Activated effector memory CD4-positive, alpha-beta T cell treated with Interleukin-2 at 50 U/mL for 16 hours (primary cell): ENCODE measurements at places on chromosomes 3 and 15.

DNA sequence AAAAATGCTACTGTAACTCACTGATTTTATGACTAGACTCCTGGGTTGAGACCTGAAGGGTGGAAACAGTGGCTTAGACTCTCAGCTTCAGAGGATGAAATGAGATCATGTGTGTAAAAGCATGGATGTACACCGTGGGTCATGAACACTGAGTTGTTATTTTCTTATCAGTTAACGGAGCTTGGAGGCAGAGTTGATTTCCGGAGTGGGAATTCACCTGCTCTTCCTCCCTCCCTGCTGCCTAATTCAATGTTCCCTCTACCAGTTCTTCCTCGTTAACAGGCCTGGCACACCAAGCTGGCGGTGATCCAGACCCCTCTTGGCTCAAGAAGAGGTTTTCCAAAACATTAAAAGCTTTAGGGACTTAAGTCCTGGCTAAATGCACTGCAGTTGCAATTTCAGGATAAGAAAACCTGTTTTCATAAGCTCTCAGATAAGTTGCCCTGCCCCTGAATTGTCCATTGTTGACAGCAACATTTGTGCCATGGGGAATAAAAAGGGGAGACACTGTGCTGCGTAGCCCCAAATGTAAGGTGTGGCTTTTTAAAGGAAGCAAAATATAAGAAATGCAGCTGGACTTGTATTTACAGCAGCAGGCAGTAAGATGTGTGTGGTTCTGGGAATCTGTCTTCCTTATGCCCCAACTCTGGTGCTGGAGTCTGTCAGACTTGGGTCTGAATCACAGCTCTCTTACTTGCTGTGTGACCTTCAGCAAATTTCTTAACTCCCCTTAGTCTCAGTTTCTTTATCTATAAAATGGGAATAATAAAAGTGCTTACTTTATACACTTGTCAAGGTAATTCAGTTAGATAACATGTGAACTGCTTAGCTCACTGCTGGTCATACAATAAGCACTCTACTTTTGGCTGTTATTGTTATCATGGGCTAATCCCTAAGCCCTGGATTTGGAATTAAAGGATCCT is 9.9 kb downstream of the PDIA5 start:
- DNase-seq = no peak

DNA sequence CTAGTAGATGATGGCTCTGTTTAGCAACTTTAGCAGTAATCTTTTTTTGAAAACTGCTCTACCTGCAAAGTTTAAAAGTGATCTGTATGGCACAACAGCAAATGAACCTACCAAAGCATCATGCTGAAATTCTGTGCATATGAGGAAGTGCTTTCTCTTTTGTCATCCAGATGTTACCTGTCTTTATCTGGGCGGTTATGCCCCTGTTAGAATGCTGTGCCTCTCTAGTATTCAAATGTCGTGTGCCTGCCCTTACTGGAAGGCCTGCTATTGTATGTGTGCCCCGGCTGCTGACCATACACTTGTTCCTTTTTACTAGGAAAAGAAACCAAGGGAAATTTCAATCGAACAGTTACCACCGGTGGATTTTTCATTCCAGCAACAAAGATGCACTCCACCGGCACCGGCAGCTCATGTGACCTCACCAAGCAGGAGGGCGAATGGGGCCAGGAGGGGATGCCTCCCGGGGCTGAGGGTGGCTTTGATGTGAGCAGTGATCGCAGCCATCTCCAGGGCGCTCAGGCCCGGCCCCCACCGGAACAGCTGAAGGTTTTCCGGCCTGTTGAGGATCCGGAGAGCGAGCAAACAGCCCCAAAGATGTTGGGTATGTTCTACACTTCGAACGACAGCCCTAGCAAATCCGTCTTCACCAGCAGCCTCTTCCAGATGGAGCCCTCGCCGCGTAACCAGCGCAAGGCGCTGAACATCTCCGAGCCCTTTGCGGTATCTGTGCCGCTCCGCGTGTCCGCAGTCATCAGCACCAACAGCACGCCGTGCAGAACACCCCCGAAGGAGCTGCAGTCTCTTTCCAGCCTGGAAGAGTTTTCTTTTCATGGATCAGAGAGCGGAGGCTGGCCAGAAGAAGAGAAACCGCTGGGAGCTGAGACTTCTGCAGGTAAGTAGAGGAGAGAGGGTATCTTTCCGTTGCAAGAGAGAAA is 61.6 kb downstream of the TMEM39A start:
- no peak for DNase-seq

GRCh38 chr15:60795889-60796288 is 316.9 kb upstream of the ICE2 start:
- DNase-seq = no peak

- DNase-seq = no peak
Observed at GRCh38 chr3:50644561-50644960, 27.6 kb downstream of the MAPKAPK3 start.

- no peak for DNase-seq
Observed at GRCh38 chr15:62519900-62520299, 354.8 kb upstream of the C2CD4B start.

DNA sequence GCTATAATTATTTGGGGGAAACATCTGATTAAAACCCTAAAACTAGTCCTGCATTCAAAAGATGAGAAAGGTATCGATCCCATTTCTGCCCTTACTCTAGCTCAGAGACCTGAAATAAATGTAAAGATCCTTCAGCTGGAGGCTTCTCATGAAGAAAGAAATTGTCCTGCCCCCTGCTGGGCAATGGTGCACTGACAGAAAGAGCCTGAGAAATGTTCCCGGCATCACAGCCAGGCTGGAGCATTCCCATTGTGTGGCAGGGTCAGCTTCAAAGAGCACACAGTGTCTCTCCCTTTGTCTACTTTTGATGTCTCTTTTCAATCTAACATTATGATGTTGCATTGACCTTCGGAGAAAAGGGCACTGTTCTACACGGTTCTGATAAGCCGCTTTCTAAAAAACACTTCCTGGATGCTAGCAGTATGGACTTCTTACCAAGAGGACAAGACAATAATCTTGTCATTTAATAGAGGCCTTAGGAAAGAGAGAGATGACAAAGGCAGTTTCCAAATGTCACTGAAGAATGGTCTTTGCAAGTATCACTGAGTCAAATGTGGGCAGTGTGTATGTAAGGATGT is 287.5 kb downstream of the MAGI1 start:
- no peak for DNase-seq

DNA sequence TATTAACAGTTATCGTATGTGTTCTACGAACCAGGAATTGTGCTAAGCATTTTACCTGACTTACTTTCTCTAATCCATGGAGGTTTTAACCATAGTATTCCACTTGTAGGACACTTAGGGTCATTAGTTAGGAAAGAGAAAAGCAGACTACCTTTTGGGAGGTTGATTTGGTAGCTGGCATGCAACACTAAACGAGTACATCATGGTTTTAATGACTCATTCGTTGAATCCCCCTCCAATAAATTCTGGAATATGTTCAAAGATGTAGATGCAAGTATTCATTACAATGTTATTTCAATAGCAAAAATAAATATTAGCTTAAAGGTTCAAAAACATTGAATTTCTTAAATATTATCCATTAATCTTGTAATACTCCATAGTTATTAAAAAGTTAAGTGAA is 162.5 kb downstream of the FMN1 start:
- no peak for DNase-seq

DNA sequence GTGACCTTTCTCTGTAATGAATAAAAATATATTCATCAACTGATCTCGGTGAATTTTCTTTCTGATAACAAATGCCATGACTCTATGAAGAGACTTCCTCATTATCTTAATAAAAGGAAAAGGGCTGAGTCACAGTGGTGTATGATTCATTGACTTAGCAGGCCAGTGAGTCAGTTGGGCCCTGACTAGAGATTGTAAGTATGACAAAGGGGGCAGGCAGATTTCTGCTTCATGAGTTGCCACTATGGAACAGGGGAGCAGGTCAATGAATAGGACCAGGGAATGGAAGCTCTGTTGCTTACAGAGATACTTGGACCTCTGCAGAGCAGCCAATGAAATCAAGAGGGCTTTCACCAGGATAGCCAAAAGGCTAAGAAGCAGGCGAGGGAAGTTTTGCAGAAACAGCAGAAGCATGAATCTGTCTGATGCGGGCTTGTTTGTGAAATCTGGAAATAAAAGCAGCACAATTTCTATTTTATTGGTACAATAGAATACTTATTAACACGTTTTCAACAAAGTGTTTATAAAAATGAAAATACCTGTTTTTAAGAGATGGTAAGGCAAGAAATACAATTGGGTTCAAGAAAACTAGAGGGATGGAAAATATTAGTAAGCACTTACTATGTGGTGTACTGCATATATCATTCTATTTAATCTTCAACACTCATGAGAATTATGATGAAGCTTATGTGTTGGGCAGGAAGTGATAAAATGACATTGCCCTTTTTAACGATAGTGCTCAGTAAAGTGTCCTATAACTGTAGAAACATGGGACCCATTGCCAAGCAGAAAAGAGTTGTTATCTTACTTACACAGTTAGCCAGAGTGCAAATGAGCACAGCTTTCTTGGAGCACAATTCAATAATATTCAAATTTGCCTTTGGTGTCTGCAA is 169.8 kb upstream of the MYRIP start:
- no peak for DNase-seq

- no peak for DNase-seq
Observed at GRCh38 chr15:77380033-77380432, 39.9 kb downstream of the PEAK1 start.
